ENCODE measurements at places on chromosomes 2 and 18.
A peak's percentile ranks its signal among the peaks of the same experiment; 100 is the strongest.

DNA sequence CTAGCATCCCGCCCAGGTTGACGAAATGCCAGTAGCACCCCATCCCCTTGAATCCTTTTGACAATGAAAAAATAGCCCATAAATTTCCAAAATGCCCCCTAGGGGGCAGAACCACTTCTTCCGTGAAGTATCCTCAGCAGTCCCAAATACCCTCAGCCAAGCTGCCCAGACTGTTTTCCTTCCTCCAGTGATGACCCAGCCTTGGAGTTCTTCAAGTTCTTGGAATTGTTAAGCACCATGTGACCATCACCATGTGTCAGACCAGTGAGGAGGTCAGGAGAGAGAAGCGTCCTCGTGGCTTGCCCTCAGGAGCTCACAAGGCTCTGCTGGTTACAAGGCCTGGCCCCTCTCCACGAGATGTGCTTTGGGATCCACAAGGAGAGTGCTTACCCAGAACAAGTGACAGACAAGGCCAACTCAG, 1.4 kb upstream of the SLC23A3 start:
- DNase-seq = no peak

- no peak for DNase-seq
These were observed 647.7 kb upstream of the ZNF804A start for GRCh38 chr2:183950673-183951072.

DNA sequence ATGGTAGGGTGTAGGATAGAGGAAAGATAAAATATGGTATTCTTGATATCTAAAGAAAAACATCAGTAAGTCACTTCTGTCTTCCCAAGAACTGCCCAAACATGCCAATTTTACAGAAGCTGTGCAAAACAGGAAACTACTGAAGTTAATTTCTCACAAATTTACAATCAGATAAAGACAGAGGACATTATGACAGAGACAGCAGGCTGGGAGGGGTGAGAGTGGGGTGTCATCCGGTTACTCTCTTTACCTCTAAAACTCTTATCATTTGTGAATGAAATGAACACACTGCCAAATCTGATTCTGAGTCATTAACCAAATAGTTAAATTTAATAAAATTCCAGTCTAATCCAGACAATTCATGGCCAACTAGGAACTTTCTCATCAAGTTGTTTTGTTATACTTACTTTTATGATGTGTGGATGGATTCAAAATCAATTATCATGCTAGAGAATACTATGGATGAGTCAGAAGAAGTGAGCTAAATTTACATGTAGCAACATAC, 323.2 kb upstream of the MEX3C start:
- no peak for DNase-seq

DNA sequence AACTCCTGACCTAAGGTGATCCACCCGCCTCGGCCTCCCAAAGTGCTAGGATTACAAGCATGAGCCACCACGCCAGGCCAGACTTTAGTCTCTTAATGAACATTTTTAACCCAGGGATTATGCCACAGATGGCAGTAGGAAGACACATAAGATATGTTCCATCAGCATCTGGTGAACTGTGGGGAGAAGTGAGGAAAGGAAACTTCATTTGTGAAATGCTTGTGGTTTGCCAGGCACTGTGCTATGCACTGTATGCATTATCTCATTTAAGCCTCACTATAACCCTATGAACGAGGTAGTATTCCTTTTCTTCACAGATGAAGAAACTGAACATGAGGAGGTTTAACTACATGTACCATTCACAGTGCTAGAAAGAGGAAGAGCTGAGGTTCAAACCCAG, 29.3 kb downstream of the PTRHD1 start:
- no peak for DNase-seq

GRCh38 chr2:240857039-240858008, 11.3 kb upstream of the AGXT start:
- DNase-seq = no peak

- peak; percentile 15 for DNase-seq
These were observed 78.2 kb downstream of the UBE2E3 start for GRCh38 chr2:181058378-181059269.

DNA sequence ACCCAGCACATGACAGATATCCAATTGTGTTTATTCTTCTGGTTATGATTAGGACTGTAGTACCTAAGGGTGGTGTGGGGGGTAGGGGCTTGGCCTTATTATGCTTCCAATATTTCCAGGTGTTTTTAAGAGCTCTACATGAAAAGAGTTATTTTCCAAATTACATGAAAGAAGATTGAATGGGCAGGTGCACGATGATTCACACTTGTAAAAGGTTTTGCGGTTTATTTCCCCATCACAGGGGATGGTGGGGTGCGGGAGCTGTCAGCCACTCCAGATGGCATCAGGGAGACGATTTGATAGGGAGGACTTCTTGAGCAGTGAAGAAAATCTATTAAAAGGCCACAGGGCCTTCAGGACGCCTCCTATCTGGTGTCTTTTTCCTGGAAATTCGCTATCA, 15.1 kb upstream of the CCBE1 start:
- DNase-seq = no peak

GRCh38 chr2:190571686-190572085, 37.2 kb upstream of the NEMP2 start:
- no peak for DNase-seq

GRCh38 chr18:51076503-51076902, 46.5 kb downstream of the SMAD4 start:
- DNase-seq = no peak

GRCh38 chr2:224591220-224591619, 6.1 kb upstream of the CUL3 start:
- DNase-seq = no peak

DNA sequence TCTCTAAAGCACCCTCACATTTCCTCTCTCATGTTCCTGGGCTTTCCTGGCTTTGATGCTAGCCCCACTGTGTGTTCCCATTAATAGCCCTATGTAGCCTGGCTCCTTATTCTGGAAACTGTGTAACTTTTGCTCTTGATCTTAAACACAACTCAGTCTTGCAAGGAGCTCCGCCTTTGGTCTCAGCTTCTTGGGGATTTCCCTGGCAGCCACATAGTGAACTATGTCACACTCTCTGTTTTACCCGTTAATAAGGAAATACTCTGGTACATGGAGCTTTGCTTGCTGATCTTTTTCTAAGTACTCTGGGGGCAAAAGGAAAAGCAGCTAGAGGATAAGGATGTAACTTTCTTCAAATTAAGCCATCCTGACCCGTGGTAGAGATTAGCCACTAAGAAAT, 259.3 kb downstream of the NEDD4L start:
- no peak for DNase-seq

- peak; percentile 7 for DNase-seq
These were observed 256.0 kb downstream of the DCDC2C start for GRCh38 chr2:3959372-3959771.

- DNase-seq = no peak
These were observed 254.8 kb downstream of the CDH2 start for GRCh38 chr18:27921904-27922751.

- no peak for DNase-seq
These were observed 657.3 kb upstream of the LINC00305 start for GRCh38 chr18:64806232-64806631.

DNA sequence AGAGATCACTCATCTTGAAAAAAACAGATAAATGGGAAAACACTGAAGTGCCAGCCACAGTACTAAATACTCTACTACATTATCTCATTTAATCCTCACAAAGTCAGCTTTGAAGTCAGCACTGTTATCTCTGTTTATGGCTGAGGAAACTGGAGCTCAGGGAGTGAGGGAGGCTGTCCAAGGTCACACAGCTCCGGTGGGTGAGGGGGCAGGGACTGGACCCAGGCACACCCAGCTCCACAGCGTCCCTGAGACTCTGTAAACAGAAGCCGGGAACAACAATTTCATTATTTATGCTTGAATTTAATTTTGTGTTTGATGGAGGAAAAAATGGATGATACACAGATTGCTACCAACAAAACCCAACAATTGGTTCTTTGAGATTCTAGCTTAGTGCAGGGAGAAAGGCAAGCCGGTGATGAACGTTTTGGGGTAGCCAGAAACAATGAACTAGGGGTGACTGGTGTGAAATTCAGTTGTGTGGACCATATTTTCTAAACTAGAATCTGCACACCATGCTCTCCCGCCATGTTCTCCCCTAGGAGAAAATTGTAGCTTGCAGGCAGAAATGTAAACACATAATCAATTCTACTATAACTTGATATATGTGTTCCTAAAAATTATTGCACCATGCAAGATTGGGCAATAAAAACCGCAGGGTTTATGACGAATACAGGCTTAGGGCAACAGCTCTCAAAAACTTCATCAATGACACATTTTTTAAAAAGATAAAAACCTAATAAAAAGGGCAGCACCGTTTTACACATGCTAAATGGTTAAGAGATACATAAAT, at the start of gene GREB1:
Gene GREB1 (plus strand): TSS at position 768 of the 793 bp plus-strand sequence. CDS start 22,570 bp downstream, outside the sequence.
- DNase-seq = no peak

DNA sequence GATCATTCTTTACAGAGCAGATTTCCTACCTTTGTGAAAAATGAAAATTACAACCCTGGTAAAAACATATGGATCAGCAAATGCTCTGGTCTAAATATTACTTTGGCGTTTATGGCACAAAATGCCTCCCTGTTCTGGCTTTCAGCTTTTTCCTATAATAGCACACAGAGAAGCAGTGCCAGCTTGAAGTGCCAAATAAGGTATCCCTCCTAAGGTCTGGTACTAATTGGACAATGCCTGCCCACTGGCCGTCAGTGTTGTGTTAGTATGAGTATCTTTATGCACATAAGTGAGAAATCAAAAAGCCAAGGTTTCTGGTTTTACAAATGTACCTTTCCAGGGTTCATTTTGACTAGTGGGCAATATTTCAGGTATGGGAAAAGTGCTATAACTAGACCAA, 1293.7 kb upstream of the FAM98A start:
- DNase-seq = no peak

- no peak for DNase-seq
These were observed 23.8 kb downstream of the HOXD1 start for GRCh38 chr2:176212276-176212675.

- DNase-seq = no peak
These were observed 68.2 kb downstream of the ZNF521 start for GRCh38 chr18:25283781-25284180.

- no peak for DNase-seq
These were observed 67.5 kb downstream of the ACSL3 start for GRCh38 chr2:222928335-222928734.
